ENCODE measurements at places on chromosomes 5 and 9.

DNA sequence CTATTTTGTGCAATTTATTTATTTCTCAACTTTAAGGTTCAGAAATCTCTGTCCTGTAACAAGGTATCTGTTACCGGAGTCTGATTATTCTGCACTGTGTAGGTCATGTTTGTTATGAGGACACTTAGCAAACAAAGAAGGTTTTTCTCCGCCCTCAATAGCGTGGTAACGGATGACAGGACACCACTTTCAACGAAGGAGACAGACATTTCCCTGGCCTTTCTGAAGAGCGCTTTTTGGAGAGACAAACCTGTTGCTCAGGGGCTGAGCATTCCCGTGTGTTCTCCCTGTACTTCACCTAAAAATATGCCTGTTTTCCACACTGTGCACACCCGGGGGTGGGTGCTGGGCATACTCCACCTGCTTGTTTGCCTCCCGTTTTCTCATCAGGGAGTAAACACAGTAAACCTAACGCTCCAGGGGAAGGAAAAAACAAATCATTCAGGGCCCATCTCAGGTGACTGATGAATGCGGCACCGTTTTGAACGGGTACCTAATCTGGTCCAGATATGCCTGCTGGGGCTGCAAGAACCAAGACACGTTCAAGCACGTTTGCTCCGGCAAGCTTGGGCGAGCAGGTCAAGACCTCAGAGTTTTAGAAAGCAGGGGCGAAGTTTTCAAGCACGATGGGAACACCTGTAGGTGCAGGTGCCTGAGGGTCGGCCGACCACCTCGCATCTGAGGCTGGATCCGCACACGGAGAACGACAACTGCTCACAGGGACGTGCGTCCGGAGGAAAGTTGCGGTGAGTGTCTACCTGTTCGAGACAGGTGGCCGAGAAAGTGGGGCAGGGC lies 859 bp downstream of the RETREG1 start:
- no peak for DNase-seq

- peak; percentile 95 for DNase-seq
Measured at GRCh38 chr9:73151653-73152542, at the start of gene ANXA1. Gene ANXA1 (plus strand): TSS chr9:73151865. CDS start chr9:73158536, 6,671 bp downstream.

DNA sequence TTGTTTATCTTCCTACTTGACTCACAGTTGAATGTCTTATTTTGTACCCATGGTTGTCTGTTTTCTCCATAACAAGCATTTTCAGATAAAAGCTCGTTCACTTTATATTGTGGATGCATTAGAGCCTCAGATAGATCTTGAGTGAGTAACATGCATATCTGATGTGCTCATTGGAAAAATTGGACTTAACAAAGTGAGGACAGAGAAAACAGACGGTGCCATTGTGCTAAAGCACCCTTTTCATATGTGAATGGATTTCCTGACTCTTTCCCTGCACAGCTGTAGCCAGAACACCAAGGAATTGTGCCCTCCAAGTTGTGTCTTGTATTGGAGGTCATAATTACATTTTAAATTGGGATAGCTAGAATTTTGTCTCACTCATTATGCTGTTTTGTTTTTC lies 325.8 kb upstream of the MEF2C start:
- no peak for DNase-seq

GRCh38 chr9:26567976-26568375 lies 324.6 kb downstream of the CAAP1 start:
- no peak for DNase-seq

- DNase-seq = no peak
Measured at GRCh38 chr5:107523029-107523680, 147.6 kb downstream of the EFNA5 start.

DNA sequence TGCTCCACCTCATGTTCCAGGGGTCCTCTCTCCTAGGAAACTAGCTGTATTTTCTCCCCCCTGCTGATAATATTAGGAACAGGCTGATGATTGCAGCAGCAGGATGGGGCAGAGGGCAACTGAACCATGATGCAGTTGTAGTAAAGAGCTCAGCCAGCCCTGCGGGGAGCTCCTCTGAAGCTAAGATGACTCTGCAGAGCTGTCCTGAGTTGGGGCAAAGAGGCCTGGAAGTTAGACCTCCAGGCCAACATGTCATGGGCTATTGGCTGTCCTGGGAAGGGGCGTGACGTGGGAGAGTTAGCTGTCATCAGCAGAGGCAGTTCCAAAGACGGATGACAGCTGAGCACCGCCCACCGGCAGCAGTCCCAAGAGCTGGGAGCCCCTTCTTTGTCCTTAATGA lies 6.6 kb upstream of the FBP1 start:
- no peak for DNase-seq

DNA sequence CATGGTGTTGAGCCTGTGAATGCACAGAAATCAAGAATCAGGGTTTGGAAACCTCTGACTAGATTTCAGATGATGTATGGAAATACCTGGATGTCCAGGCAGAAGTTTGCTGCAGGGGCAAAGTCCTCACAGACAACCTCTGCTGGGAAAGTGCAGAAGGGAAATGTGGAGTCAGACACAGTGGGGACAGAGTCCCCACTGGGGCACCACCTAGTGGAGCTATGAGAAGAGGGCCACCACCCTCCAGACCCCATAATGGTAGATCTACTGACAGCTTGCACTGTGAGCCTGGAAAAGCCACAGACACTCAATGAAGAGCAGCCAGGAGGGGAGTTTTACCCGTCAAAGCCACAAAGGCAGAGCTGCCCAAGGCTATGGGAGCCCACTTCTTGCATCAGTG lies 181.9 kb upstream of the SEMA6A start:
- DNase-seq = no peak

DNA sequence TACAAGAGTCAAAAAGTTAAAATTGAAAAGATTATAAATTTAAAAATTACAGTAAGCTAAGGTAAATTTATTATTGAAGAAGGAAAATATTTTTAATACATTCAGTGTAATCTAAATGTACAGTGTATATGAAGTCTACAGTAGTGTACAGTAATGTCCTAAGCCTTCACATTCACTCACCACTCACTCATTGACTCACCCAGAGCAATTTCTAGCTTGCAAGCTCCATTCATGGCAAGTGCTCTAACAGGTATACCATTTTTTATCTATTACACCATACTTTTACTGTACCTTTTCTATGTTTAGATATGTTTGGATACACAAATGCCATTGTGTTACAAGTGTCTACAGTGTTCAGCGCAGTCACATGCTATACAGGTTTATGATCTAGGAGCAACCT lies 389.7 kb downstream of the RASEF start:
- no peak for DNase-seq

DNA sequence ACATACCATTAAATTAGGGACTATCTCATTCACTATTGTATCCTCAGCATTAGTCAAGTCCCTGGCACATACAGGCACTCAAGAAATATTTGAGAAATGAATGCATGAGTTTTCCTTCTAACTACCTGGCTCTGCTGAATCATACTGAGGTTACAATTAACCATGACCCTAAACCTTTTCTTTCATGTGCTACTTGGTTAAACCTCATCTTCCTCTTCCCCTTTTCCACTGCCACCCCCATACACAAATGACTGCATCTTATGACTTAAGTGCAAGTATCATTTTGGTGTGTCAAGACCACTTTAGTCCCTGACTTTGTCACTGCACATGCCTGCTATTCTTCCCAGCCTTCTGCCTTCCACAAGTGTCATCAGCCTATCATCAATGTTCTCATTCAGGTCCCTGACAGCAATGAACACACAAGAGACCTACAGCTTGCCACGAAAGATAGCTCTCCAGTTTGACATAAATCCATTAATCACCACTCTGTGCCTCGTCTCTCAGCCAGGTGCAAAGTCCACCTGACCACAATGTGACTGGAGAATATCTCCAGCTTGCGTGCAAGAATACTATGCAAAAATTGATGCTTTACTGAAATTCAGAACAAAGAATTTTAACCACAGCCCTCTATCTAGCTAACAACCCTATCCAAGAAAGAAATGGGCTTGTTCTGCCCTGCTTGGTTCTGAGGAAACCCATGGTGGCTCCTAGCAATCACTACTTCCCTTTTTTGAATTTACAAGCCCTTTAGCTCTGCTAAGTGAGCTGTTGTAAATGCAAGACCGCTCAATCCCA lies 74.5 kb downstream of the MAPKAP1 start:
- DNase-seq = no peak

- DNase-seq = no peak
Measured at GRCh38 chr9:100911273-100911672, 117.3 kb upstream of the PLPPR1 start.

- peak; percentile 58 for DNase-seq
Measured at GRCh38 chr5:34657274-34657921, 1.3 kb downstream of the RAI14 start.

- no peak for DNase-seq
Measured at GRCh38 chr5:150639751-150640150, 709 bp upstream of the SYNPO start.

DNA sequence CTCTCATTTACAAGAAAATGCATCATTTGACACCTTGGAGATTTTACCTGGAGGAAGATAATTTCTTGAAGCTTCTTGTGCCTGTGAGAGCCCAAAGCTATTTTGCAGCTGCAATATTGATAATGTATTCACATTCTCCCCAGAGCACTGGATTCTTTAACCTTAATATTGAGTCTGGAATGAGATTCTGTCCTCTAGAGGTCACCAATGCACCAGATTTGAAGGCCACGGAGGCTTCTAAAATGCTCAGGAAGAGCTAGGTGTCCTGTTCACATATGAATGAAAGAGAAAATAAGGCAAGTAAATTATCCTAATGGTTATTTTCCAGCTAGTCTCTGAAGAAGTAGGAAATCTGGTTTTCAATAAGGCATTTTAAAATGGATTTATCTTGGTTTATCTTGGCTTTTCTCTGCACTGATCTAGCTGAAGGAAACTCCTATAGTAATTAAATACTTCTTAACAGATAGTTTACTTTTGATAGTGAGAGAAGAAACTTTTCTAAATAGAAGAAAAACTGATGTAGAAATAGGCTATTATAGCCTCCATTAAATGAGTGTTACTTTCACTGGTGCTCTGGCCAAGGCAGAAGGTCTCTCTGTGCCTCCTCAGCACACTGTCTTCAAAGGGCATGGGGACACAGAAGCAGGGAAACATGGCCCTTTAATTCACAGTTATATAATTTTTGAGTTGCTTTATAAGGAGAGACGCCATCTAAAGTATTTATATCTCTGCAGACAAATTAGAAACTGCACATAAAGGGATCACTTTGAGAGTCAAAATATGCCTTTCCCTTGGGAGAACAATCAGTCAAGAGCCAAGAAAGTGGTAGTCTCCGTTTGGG lies 297.0 kb upstream of the ACTBL2 start:
- DNase-seq = peak; percentile 87

DNA sequence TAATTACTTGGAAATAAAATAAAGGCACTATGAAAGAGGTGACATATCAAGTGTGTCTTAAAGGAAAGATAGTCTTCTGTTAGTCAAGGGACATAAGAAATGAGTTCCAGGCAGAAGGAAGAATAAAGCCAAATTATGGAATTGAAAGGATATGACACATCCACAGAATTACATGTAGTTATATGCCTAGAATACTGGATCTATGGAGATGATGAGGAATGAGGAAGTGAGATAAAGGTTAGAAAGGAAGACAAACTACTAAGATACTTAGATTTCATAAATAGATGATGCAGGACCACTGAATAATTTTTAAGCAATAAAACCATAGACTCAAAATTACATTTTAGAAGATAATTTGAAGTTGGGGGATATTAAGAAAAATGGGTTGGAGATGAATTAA lies 609.8 kb downstream of the PTPRD start:
- DNase-seq = no peak

- DNase-seq = no peak
Measured at GRCh38 chr5:94983861-94984535, 300.9 kb downstream of the MCTP1 start.

GRCh38 chr5:169171515-169171914 lies 129.4 kb downstream of the SLIT3 start:
- no peak for DNase-seq

GRCh38 chr5:158538506-158539074 lies 561.1 kb downstream of the EBF1 start:
- DNase-seq = no peak

GRCh38 chr5:53560028-53560427 lies 411 bp upstream of the NDUFS4 start:
- peak; percentile 6 for DNase-seq

DNA sequence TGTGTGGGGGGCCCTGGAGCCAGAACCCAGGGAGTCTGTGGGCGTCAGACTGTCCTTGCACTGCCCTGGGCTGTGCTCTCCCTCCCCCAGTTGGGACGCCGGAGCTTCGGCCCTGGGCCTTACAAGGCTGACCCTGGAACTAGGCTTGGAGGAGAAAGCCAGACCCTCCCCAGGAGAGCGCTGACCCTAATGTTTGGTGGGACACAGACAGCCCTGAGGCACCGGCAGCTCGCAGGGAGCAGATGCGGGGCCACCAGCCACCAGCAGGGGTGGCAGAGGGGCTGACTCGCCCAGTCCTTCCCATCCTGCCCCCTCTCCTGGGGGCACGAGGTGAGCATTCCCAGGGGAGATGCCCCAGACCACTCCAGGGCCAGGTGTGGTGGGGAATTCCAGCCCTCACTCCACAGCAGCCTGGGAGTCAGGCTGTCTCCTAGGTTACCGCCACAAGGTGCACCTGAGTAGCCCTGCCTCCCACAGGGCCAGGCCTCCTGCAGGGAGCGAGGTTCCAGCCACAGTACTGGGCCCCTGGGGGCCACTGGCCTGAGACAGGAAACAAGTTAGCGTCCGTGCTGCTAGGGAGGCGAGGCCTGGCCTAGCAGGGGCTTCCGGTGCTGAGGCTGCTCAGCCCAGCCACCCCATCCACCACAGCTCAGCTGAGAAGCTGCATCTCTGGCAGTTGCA lies 134.6 kb downstream of the OLFM1 start:
- no peak for DNase-seq

- no peak for DNase-seq
Measured at GRCh38 chr9:18851069-18851795, 181.8 kb downstream of the SAXO1 start.

- no peak for DNase-seq
Measured at GRCh38 chr9:114424126-114424525, 36.3 kb upstream of the AKNA start.

GRCh38 chr9:32738501-32739172 lies 44.7 kb upstream of the TMEM215 start:
- peak; percentile 6 for DNase-seq

DNA sequence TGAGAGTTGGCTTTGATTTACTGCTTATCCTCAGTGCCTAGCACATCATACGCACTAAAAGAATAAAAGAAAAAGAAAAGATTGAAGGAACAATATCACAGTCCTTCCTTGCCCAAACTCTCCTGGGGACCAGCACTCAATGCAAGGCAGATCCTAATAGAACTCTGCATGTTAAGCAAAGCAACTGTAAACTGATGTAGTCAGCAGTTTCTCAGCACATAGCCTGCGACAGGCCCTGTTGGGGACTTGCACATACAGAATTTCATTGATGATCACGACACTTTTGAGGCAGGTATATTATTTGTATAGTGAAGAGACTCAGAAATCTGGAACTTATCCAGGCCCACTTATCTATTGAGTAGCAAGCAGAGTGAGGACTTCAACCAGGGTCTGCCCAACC lies 15.4 kb downstream of the NIPAL4 start:
- DNase-seq = no peak

DNA sequence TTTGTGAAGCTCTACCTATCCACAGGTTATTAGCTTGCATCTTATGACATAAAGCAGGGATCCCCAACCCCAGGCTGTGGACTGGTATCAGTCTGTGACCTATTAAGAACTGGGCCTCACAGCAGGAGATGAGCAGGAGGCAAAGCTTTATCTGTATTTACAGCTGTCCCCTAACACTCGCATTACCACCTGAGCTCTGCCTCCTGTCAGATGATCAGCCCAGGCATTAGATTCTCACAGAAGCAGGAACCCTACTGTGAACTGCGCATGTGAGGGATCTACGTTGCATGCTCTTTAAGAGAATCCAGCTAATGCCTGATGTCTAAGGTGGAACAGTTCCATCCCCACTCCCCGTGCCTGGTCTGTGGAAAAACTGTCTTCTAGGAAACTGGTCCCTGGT lies 19.7 kb downstream of the FBXW11 start:
- no peak for DNase-seq
